ENCODE measurements at places on chromosomes 4 and X.

DNA sequence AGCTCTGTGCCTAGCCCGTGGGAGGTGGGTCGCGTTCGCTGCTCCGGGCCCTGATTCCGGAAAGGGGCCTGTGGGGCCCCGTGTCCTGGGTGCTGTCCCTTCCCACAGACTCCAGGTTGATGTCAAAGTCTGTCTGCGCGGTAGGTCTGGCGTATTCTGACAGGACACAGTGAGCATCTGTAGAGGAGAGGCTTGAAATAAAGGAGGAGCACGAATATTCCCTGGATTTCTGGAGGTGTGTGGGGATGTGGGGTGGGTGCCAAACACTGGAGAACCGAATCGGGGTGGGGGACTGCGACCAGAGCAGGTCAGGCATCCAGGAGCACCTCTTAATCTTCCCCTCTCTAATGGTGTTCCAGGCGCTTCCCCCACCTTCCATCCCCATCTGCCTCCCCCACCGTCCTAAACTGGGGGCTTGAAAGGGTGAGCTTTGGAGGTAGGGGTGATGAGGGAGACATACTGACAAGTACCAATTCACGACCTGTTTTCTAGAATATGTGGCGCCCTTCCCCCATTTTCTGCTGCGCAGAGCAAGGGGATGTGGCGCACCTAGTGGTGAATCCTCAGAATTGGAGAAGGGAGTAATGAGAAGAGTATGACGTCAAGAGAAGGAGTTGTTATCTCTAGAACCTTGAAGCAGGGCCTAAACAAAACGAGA lies 877 bp downstream of the GPRASP1 start:
- peak; percentile 61 for DNase-seq

GRCh38 chr4:174444390-174444789 lies 77.9 kb downstream of the HPGD start:
- peak; percentile 22 for DNase-seq

GRCh38 chr4:112895811-112896608 lies 153.4 kb upstream of the ANK2 start:
- no peak for DNase-seq

- DNase-seq, result no peak
These were observed 474.5 kb downstream of the KLHL13 start for GRCh38 chrX:117641913-117642656.

DNA sequence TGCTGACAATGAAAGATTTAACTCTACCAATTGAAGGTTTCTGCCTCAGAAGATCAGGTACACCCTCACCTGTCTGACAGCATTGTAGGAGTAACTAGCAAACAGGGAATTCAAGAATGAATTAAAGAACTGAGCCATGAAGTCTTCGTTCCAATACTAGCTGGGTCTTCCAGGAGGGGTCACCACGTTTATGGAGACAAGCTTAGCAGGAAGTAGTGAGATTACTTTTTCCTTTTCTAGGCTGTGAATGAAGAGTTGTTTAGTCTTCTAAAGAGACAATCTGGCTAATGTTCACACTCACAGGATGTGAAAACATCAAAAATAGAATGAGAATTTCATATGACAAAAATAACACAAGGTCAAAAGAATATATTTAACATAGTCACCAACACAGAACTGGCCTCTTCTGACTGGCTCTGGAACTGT lies 54.9 kb downstream of the REELD1 start:
- DNase-seq, result no peak

GRCh38 chr4:8355306-8355705 lies 85.2 kb downstream of the ACOX3 start:
- no peak for DNase-seq

DNA sequence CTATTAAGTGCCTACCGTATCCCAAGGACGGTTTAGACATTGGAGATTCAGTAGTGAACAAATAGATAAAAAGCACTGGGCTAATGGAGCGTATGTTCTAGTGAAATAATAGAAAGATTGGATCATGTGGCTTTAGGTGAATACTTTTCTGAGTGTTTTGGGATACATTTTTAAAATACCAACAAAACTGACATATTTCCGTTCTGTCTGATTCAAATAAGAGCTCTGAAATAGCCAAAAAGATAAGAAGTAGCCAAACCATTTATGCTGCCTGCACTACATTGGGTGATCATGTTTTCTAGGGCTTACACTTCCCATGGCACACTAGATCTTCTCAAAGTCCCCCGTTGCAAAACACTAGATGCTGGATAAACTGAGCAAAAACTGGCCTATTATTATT lies 14.2 kb downstream of the IGFBP7 start:
- DNase-seq, result no peak

DNA sequence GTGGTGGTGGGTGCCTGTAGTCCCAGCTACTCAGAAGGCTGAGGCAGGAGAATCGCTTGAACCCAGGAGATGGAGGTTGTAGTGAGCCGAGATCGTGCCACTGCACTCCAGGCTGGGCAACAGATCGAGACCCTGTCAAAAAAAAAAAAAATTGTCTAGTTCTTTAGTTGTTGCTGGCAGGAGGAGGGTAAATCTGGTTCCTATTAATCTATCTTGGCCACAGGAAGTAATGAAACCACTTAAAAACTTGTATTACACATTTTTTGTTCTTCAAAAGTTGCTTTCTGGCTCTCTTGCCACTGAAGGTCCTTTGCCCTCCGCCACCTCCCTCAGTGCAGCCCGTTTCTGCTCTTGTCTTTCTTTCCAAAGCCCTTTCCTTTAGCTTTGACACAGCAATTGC lies 102.9 kb upstream of the ARSJ start:
- DNase-seq, result no peak

- DNase-seq, result peak; percentile 44
These were observed 764 bp downstream of the TRAPPC11 start for GRCh38 chr4:183659872-183660242.

GRCh38 chr4:42761804-42762203 lies 104.9 kb upstream of the ATP8A1 start:
- DNase-seq, result no peak

DNA sequence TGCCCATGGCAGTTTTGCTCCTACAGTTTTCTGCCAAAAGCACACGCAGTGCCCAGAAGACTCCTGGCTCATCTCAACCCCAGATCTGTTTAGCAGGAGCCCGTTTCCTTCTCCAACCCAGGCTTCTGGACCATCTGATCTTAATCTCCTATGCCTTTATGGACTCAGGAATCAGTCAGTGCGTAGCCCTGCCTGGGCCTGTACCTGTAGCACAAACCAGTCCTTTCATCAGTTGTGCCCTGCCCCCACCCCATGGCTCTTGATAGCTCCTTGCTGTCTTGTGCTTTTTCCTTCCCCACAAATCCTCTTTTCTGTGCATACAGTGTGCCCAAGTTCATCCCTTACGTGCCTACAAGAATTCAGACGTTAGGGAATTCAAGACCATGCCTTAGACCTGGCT lies 1.5 kb downstream of the ZNF718 start:
- DNase-seq, result no peak

DNA sequence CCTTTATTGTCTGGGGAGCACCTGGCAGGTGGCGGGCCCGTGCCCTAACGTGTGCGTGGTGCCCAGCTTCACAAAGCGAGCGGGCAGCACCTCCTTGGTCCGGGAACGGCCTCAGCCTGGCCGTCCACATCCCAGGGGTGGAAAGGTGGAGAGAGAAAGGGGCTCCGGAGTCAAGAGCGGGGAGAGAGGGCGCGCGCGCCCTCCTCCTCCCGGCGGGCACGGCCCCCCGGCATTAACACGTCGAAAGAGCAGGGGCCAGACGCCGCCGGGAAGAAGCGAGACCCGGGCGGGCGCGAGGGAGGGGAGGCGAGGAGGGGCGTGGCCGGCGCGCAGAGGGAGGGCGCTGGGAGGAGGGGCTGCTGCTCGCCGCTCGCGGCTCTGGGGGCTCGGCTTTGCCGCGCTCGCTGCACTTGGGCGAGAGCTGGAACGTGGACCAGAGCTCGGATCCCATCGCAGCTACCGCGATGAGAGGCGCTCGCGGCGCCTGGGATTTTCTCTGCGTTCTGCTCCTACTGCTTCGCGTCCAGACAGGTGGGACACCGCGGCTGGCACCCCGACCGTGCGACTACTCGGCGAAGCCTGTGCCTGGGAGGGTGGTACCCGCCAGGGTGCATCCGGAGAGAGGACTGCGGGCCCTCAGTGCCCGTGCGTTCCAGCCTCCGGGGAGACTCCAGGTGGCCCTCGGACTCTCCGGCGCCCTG lies at the start of gene KIT:
Gene KIT, plus strand, starts transcription at position 407 of the 701 bp plus-strand sequence. Its CDS starts 58 bp downstream, at position 465.
- DNase-seq, result peak; percentile 93

DNA sequence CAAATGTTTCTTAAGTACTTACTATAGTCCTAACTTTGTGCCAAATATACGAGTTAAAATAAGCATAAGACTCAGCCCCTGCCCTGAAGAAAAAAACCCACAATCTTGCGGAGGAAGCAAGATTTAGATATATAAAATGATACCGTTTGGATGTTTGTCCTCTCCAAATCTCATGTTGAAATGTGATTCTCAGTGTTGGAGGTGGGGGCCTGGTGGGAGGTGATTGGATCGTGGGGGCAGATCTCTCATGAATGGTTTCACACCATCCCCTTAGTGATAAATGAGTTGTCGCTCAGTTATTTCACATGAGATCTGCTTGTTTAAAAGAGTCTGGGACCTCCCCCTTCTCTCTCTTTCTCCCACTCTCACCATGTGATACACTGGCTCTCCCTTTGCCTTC lies 28.7 kb downstream of the EFHC2 start:
- DNase-seq, result peak; percentile 75

DNA sequence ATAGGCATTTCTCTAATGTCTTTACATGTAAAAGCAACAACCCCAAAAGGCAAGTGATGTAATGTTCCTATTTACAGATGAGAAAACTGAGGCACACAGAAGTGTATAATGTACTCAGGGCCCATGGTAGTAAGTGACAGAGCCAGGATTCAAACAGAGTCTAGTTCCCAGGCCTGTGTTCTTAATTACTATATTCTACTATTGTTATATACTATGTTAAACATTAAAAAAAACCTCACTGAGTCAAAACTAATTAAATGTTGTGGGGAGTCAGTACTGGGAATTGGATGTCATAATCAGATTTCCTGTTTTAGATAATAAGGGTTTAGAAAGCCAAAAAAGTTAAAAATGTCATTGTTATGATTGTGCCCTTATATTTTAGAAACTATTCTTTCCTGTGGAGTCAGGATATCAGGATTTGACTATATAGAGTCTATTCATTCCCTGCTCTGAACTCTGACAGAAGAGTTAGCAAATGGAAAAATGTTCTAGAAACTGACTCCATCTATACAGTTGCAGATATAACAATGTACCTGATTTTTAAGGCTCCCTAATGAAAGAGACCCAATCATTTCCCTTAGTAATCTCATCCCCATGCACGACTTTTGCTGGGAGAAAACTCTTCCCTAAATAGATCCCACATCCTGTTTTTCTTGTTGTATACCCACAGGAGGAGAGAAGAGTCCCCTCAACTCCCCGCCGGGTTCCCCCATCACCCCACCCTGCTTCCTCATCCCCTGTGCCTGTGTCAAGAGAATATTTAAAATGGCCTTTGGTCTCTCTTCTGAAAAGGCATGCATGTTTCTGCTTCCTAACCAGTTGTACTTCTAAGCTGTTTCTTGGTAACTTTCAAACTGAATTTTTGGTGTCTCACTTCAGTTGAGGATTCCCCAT lies 69.7 kb downstream of the REELD1 start:
- DNase-seq, result no peak

DNA sequence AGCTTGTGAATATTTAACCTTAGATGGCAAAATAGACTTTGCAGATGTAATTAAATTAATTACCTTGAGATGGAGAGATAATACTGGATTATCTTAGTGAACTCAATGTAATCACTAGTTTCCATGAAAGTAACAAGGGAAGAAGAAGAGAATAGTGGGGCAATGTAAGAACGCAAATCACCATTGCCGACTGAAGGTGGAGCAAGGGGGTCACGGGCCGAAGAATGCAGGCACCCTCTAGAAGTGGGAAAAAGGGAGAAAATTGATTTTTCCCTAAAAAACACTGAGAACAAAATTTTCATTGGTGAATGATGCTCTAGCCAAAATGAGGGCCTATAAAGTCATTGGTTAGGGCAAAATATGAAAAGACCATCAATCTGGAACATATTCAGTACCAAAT lies 375.6 kb upstream of the EPHA5 start:
- DNase-seq, result no peak

DNA sequence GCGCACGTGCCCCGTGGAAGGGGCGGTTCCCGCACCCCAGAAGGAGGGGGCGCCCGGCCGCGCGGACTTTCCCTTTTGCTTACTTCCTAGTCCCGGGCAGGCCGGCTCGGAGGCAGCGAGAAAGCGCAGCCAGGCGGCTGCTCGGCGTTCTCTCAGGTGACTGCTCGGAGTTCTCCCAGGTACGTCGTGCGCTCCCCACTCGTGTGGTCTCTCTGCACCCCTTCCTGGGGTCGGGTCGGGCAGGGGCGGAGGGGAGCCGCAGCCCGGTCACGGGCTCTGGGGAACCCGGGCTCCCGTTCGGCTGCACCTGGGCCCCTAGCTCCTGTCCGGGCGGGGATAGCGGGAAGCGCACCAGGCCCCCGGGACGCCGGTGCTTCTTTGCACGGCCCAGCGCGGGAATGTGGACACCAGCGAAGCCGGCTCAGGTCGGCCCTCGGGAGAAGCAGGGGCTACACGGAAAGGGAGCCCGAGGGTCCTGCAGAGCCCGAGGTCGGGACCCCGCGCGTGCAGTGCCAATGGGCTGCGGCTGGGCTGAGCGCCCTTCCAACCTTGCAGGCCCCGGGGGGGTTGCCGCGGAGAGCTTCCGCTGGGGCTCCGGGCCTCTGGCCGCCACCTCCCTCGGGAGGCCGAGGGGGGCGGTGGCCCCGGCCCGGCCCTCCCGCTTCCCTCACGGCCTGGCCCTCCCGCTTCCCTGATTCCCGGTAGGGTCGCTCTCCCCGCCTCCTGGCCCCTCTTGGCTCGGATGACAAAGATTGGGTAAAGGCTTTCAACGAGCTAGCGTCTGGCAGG lies at the start of gene TLR2:
Gene TLR2, plus strand, starts transcription at position 99 of the 789 bp plus-strand sequence. CDS start 18,628 bp downstream, outside the sequence.
- peak; percentile 78 for DNase-seq

DNA sequence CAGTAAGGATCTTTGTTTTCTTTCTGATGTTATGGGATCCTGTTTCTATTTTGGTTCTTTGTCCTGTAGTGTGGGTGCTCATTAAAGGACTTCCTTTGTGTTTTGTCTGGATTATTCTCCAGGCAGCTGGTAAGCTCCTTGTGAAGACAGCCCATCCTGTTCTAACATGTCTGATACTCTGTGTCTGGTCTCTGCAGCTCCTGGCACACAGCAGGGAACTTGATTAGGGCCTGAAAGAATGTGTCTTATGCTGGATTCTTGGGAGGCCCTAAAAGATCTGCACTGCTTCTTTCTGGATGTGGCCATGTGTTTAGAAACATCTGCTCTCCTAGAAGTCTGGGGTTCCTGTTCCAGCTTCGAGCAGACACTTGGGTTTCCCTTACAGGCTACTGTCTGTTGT lies 38.1 kb upstream of the ATXN3L start:
- DNase-seq, result peak; percentile 15

DNA sequence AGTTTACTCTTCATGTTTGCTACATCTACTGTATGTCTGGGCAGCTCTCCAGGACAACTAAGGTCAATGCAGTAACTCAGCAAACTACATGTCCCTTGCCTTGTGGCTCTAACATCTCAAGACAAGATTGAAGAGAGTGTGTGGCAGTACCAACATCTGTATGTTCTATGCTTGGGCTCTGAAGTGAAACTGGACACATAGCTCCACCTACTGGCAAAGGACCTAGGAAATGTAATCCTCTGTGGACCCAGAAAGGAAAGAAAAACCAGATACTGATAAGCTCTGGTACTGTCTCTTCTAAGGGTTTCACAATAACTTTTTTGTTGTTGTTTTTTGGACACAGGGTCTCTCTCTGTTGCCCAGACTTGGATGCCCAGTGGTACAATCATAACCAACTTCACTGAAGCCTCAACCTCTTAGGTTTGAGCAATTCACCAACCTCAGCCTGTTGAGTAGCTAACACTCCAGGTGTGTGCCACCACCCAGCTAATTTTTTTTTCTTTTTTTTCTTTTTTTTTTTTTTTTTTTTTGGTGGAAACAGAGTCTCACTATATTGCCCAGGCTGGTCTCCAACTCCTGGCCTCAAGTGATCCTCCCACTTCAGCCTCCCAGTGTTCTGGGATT lies 64.1 kb downstream of the QDPR start:
- peak; percentile 87 for DNase-seq
